ENCODE measurements at places on chromosomes 5 and 9.

- DNase-seq, result no peak
Observed at GRCh38 chr5:176730815-176731475, 79.4 kb upstream of the UNC5A start.

- DNase-seq, result no peak
Observed at GRCh38 chr9:36964791-36965190, 69.3 kb downstream of the PAX5 start.

DNA sequence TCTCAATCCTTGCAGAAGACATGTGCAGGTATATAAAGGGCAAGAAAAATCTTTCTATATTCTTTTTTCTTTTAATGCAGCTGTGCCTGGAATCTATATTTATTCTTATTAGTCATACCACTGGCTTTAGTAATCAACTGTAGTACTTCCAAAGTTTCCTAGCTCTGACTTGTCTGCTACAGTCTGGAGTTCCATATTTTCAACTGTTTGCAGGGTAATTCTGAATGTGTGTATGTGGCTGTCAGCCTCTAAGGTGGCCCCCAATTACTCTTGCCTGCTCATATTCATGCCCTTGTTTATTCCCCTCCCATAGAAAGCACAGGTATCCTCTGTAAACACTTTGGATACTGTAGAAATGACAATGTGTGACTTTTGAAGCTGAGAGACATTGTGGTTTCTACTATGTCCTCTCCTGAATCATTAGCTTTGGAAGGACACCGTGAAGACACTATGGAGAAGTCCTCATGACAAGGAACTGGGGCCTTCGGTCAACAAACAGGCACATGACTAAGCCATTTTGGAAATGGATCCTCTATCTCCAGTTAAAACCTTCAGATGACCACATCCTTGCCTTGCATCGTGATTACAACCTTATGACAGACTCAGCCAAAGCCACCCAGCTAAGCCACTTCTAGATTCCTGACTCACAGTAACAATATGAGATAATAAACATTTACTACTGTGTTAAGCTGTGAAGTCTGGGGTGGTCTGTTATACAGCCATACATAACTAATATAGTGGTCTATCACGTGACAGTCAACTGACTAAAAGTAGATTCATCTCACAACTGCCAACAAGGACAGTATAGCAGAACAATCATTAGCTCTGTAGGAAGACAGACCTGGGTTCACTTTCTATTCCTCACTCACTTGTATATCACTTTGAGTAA lies 49.5 kb upstream of the SUSD1 start:
- DNase-seq, result no peak

GRCh38 chr9:89185980-89186379 lies 7.4 kb upstream of the SHC3 start:
- no peak for DNase-seq

Measured in stimulated activated CD4-positive, alpha-beta T cell treated with anti-CD3 and anti-CD28 coated beads, Interleukin-2, amount 100 ng/mL, for 24 hours (primary cell).